Activated T-cell treated with anti-CD3 and anti-CD28 coated beads, Interleukin-2, amount 50 U/mL, for 4 hours (primary cell): ENCODE measurements at places on chromosomes 2 and 18. TPM values are rescaled to one million over a fixed set of nuclear protein-coding genes. Genes with fewer than 3 reads are reported as not detected.
A peak's percentile ranks its signal among the peaks of the same experiment; 100 is the strongest.

The CYBRD1 gene
- total RNA-seq = 1.6 TPM

DNA sequence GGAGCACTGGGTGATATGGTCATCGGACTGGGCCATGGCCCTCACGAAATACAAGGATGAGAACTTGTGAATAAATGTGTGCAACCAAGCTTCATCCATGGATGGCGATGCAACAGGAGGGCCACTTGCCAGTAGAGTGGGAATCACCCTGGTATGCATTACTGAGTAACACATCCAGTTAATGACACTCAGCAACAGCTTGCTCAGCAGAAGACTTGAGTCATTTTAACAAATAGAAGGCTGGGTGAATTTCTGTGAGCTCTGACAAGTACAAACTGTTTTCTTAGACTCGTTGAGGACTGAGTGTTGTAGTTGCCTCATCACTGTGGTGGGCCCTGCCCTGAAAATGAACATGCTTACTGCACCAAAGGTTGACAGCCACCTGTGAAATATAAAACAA is 221.6 kb downstream of the NCKAP5 start:
- DNase-seq = no peak

DNA sequence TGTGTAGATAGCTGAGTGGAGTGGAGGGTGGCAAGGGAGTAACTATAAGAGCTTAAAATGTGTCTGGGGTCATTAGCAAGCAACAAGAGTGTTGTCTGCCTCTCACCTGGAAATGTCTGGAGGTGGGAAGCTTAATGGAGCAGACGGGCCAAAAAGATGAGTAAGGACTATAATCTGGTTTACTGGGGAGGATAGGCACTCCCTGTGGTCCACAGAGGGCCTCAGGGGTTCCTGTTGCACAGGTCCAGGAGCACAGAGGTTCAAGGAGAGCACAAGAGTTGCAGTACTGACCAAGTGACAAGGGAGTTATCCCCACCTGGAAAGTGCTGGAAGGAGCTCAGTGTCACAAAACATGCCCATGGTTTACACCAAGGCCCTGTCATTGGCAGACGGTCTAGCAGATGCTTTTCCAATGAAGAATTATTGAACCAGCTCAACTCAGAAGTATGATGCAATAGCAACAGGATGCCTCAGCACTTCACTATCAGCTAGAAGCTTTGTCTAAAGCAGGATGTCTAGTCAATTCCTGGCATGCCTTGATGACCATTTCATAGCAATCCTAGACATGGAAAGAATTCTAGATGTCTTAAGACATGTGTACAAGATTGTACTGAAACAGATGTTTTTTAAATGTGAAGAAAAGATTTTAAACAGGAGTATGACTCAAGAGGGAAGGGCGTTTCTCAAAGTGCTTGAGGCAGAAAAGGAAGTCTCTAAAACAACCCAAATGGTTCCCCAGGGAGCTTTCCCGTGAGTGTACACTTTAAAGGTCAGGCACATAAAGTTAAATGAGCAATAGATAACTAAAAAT is 62.9 kb upstream of the SERPINE2 start:
- DNase-seq = no peak

The GALR1 gene
- total RNA-seq = not detected

GRCh38 chr2:34162231-34162630 is 563.1 kb upstream of the FAM98A start:
- DNase-seq = no peak

The IFIH1 gene
- total RNA-seq = 17.2 TPM

GRCh38 chr2:72137498-72138010 is 10.1 kb downstream of the CYP26B1 start:
- DNase-seq = peak; percentile 54

The ACMSD gene
- total RNA-seq = not detected
